CD4-positive, alpha-beta memory T cell (primary cell): ENCODE measurements at places on chromosomes 1 and 21. TPM values are rescaled to one million over a fixed set of nuclear protein-coding genes. Genes with fewer than 3 reads are reported as not detected.

Gene CAMSAP2
- 7.5 TPM for total RNA-seq

Gene MIXL1
- not detected for total RNA-seq

Gene ITPKB
- 159 TPM for total RNA-seq

Gene RNU1-3
- 3,866 TPM for total RNA-seq

Gene HAX1
- total RNA-seq = 110 TPM

Gene TEKT2
- not detected for total RNA-seq

Gene OR10K1
- total RNA-seq = not detected

Gene SLC30A1
- 10.6 TPM for total RNA-seq

Gene NES
- total RNA-seq = not detected

Gene FTCD
- 1.7 TPM for total RNA-seq
